ENCODE measurements at places on chromosomes 4 and X. TPM values are rescaled to one million over a fixed set of nuclear protein-coding genes. Genes with fewer than 3 reads are reported as not detected.

GRCh38 chr4:140637836-140638235, 69.1 kb upstream of the UCP1 start:
- DNase-seq, result no peak

GRCh38 chr4:145812919-145813318, 125.7 kb downstream of the ZNF827 start:
- DNase-seq, result no peak

The GPM6B gene
- 19.6 TPM for total RNA-seq

The CDKL5 gene
- 21.9 TPM for total RNA-seq

DNA sequence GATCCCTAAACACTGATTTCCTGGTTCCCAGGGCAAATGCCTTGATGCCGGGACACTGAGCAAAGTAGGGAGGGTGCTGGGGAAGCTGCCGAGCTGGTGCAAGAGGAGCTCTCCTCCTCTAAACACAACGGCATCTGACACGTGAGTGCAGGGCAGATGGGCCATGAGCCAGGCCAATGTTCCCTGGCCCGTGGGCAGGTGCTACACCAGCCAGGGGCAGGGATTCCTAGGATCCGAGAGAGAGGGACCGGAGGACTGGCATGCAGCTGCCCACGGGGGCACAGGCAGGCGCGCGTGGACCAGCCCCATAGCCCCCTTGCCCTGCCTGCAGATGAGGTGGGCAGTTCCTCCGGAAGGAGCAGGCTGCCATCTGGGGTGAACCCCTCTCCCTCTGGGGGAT, 66.8 kb upstream of the AFAP1 start:
- DNase-seq, result no peak

DNA sequence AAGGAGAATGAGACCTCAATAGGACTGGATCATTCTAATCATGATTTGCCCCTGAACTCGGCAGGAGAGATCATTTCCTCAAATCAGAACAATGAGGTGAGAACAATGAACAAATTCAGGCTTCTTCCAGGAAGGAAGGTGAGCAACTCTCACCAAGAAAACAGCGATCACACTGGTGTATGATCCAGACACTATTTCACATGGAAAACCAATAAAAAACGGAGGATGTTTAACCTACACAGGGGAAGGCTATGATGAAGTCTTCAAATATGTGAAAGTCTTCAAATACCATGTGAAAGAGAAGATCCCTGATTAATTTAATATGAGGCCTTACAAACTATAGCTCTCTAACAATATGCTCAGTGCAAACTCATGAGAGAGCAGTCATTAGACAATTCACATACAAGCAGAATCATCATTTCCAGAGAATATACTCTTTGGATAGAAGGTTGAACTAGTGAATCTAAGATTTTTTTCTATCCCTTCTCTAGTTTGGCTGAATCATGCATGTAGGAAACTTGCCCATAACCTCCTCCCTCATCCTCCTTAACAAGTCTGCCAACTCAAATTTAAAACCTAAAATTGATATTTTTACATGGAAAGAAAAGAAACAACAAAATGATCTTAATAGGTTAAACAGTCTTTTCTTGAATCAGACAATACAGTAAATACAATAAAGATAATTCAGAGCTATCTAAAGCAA, 122.5 kb downstream of the ADAMTS3 start:
- DNase-seq, result no peak

All from aorta (tissue), 5 donors.